ENCODE measurements at places on chromosomes 2 and 18.

- no peak for DNase-seq
Measured at GRCh38 chr2:163266772-163267171, 428.2 kb upstream of the KCNH7 start.

GRCh38 chr18:49142216-49142615 lies 191.5 kb upstream of the SMAD7 start:
- DNase-seq: no peak

DNA sequence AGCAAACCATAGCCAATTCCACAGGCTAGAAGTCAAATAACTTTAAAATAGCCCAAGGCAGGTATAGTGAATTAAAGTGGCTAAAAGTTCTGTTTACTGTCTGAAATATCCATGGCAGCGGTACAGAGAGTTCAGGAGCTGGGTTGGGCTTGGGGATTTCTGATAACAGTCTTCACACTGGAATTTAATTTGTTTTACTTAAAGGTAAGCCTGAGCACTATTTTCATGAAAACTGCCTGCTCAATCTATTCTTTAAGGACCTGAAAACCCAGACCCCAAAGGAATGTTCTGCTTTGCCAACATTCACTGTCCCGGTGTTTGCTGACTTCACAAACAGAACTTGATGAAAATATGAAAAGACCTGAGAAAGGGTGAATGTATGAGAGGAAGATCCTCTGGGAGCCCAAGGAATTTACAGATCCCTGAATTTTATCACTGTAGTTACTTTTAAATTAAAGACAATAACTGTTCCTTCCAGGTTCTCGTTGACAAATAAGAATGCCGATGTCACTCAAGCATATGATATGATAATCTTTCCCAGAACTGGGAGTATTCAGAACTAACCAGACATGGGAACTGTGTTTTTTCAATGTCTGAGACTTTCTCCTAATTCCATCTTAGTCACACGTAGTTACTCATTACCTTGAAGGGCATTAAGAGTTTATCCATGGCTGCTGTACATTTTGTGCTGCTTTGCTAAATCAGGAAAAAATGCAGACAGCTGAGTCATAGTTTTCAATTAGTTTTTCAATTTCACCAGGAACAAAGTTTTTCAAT lies 28.3 kb upstream of the ITGB6 start:
- DNase-seq: no peak

- no peak for DNase-seq
Measured at GRCh38 chr2:119063177-119063576, 95.4 kb downstream of the C1QL2 start.

DNA sequence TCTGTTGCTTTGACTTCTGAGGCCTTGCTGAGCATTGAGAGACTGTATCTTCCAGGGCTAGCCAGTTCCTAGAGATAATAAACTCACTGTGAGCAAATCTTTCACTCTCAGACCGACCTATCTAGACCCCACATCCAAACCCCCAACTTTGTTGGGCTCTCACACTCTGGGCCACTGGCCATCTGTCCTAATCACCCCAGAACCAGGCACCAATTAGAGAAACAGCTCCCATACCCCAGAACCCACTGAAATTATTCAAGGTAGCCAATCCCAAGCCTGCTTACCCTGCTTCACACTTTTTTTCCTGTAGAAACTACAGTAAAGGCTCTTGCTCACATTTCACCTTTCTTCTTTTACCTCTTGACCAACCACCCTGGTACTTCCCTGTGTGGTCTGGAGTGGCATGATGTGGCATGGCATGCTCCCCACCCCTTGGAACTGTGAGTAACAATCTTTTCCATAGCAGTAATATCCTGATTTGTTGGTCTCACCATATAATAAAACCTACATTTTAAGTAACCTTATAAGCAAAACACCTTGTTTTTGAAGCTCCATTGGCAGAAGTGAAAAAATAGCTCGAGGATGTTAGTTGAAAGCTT lies 55.2 kb downstream of the ANKRD12 start:
- DNase-seq: no peak

DNA sequence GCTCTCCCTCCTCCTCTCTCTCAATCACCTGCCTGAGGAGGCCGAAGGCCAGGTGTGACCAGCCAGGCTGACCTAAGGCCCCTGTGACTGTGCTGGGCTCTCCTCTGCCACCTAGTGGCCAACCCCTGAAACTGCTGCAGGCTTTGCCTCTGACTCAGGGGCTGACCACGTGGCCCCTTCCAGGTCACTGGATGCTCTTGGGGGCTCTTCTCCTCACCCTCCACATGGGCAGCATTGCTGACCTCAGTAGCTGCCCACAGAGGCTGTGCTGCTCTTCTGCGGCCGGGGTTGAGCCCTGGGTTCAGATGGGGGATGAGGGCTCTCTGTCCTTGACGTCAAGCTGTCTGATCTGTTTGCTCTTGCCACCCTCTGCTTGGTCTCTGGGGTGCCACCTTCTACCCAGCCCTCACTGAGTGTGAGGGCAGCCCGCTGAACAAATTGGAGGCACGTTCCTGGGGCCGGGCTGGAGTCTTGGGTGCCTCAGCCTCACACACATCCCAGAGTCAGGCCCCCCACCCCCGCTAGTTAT lies 122.7 kb downstream of the TWIST2 start:
- DNase-seq: no peak

DNA sequence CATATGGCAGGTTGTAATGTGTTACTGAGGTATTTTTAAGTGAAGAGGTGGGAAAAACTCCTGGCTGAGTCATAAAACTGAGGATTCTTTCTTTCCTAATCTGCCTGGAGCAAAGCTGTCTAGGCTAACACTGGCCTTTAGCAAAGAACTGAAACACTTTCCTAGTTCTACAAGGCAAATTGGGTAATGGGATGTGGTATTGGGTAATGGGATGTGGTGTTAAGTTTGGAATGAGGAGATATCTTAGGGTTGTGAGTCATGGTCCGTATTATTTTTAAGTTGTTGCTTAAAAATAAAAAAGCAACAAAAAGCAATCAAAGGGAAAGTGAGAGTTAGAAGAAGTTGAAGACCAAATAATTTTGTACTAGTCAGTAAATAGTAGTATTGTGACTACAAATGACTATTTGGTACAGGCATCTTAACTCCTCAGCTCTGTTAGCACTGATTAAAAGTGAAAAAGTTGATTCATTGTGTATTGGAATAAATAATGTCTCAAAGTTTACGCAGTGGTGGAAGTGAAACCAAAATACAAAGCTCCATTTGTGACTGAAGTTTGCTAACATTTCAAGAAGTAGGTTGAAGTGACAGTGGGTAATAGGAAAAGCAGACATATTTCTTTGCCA lies 216.8 kb downstream of the CAMKMT start:
- DNase-seq: no peak

DNA sequence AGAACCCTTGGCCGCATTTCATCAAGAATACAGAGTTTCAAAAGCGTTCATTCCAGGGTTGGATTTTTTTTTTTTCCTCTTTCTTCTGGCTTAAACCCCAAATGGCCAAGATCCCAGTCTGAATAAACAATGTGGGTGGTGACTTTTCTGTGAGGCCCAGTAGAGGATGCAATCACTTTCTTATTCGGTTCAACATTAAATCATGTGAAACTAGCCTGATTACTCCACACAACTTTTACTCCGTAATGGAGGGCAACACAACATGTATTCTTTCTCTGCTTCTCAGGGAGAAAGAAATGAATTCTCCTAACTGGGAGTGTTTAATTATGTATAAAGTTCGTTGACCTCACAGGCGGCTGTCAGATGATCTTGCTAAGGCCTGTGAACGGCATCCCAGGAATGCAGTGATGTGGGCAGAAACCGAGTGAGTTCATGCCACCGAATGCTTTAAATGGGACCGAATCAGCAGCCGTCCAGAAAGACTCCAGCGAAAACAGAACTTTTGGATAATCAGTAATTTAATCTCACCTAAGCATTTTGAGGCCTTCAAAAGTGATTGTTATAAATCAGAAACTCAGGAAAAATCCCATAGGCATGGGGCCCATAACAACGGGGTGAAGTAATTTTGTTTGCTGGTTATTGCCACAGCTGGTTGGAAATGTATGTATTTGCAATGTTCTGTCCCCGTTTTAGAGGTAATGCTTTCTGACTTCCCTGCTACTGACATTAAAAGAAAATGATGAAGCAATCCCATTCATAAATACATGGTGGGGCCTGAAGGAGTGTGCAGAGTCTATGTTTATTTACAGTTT lies 81.5 kb downstream of the BCL2 start:
- no peak for DNase-seq

GRCh38 chr2:27690052-27690451 lies 26.4 kb downstream of the SLC4A1AP start:
- no peak for DNase-seq

- DNase-seq: no peak
Measured at GRCh38 chr2:240865391-240865790, 3.2 kb upstream of the AGXT start.

DNA sequence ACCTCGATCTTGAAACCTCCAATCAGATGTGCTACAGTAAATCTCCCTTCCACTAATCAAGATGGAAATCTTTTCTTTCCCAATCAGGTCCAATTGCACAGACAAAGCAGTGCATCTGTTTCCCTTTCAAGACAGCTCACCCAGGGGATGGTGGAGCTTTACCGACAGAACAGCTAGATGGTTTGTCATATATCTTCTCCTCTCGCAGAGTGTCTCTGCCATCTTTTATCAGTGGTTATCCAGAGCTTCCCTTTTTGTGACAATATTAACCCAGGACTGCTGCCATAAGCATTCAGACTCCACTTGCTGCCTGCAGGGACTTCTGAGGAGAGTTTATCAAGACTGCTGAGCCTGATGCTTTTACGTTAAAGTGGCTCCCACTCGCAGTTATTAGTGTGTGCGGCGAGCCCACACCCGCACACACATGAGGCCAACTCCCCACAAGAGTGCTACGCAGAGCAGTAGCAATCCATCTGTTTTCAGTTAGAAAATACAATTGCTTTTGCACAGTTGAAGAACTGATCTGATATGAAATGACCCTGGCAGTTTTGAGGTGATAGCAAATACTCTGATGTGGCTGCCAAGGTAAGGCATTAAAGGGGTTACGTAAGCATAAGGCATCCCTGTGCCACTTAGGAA lies 398.9 kb downstream of the NCKAP5 start:
- DNase-seq: no peak

DNA sequence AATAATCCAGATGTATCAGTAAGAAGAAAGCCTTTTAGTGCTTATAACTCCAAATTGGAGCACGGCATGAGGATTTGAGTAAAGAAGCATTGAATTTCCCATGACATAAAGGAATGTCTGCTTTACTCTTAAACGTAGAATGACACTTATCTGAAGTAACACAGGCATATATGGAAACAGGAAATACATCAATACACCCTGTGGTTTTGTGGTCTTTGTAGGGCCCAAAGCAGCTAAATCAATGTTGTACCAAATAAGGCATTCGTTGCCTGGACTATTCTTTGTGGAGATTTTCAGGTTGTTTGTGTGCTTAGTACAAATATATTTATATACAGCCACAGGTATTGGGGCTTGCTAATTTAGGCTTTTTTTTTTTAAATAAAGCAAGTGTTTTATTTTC lies 660.5 kb downstream of the LRRTM4 start:
- DNase-seq: no peak

- no peak for DNase-seq
Measured at GRCh38 chr2:108910541-108911396, 78.3 kb downstream of the EDAR start.

- DNase-seq: no peak
Measured at GRCh38 chr2:50042771-50043170, 888.5 kb upstream of the FSHR start.

GRCh38 chr2:237833546-237833945 lies 25.9 kb upstream of the RAMP1 start:
- DNase-seq: no peak

DNA sequence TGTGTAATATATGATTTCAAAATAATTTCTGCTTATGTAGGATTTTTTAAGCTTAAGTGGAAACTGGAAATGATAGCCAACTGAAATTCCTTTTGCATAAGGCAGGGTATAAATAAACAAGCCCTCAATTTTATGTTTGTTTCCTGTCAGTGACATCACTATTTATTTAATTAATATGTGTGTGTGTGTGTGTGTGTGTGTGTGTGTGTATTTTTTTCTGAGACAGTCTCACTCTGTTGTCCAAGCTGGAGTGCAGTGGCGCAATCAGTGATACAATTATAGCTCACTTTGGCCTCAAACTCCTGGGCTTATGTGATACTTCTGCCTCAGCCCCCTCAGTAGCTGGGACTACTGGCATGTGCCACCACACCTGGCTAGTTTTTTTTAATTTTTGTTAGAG lies 29.3 kb upstream of the CYP20A1 start:
- DNase-seq: no peak

DNA sequence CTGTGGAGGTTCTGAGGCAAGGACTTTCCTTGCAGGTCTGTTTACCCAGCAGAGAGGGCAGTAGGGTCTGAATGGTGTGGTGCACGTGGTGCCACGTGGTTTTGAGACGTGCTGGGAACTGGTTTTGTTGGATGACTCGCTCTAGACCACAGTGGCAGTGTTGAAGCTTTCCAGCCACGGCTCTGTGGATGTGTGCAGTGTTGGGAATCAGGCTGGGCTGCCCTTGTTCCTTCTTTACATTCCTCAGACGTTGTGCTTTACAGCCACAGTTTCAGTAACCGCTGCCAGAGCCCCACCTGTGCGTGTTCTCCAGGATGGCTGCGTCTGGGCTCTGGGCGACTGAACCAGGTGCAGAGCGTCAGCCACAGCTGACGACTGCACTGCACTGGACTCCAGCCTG lies 8.2 kb downstream of the CTDP1 start:
- no peak for DNase-seq

GRCh38 chr2:32264422-32265105 lies at the start of gene NLRC4:
NLRC4 (minus strand) TSS chr2:32264886; CDS start chr2:32256775, 8,111 bp downstream.
- DNase-seq: no peak

GRCh38 chr18:23036660-23037201 lies 98.6 kb upstream of the CABLES1 start:
- no peak for DNase-seq

DNA sequence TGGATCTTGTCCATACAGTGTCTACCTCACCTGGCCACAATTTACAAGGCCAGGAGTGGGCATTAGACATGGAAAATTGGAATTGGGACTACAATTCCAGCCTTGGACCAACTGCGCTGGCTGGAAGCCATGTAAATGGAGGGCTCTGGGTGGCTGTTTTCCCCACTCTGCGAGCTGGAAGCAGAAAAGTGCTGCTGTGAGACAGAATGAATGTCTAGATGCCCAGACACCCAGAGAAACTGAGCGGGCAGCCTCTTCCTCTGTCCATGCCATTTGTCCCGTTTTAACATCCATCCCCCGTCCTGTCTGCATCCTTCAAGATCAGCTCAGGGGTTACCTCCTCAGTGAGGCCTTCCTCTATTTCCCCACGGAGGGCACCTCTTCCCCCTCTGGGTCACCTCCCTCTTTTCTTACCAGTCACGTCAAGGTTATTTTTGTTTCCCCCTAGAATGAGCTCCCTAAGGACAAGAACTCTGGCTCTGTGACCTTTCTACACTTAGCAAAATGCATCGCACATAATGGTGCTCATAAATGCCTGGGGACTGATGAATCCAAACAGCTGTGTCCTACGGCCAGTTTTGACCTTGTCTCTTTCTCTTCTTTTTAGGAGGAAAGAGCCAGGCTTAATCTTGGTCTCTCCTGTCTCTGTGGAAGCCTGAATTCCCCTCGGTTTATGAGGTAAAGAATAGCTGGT lies 41.2 kb downstream of the MCFD2 start:
- DNase-seq: no peak

Measured in NCI-H446 (cell line).